ENCODE measurements at places on chromosomes 16 and 17.

- DNase-seq, result peak; percentile 97
These were observed 52.6 kb downstream of the PLCG2 start for GRCh38 chr16:81831722-81832126.

GRCh38 chr17:9817086-9817485 is 4.8 kb downstream of the GSG1L2 start:
- no peak for DNase-seq

- no peak for DNase-seq
These were observed 49.8 kb downstream of the NDEL1 start for GRCh38 chr17:8485491-8485890.

DNA sequence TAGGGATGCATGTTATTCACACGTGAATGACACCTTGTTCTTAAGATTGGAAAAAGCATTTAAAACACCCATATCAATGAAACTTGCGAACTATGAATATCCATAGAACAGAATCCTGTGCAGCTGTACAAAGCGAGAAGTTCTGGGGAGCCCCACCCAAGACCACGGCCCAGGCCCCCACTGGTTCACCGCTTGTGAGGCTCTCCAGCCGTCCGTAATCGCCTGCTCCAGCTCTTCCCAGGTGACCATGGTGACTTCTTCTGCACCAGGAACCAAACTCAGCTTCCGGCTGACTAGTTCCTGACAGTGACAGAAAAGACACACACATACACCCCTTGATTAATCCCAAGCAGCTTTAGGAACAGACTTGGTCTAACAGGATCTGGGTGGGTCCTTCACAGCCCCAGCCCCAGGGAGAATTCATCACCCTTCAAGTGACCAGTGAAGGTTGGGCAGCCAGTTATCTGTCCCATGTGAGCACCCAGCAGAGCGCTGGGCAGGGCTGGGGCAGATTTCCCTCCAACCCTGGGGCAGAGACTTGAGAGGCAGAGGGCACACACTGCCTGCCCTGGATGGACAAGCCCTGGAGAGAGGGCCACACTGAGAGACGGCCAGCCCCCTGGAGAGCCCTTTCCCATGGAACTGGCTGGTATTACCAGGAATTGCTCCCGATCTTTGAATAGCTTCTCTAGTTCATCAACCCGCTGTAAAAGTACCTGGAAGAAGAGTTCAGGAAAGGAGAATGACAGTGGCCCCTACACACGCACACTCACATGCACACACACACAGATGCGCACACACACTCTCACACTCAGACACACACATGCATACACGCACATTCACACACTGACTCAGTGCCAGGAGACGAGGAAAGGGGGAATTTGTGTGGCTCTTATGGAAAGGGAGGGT is 3.6 kb downstream of the QRICH2 start:
- DNase-seq, result no peak

- no peak for DNase-seq
These were observed 2.6 kb downstream of the NUP88 start for GRCh38 chr17:5416901-5417300.

DNA sequence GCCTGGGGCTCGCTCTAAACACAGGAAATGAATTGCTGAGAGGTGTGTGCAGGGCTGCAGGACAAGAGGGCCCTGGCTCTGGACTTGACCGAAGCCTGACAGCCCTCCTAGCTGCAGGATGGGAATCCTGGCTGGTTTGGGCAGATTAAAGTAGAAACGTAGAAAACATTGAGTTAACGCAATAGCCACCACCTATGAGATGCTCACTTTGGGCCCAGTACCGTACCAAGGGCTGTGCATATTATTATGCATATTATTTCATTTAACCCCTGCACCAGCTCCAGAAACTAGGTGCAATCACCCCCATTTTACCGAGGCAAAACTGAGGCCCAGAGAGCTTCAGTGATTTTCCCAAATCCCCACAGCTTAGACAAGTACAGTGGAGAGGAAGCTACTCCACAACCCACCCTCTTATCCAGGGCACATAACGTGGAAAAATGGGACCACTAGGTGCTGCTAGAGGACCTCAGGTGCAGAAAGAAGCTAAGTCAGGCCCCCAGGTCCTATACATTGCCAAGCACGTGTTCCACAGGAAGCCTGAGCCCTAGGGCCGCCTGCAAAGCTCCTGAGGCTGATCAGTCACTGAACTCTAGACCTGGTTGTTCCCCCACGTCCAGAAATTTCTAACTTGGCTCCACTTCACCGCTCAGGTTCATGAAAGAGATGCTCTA is 79.2 kb downstream of the MYH11 start:
- no peak for DNase-seq

- no peak for DNase-seq
These were observed 31.3 kb downstream of the PLCG2 start for GRCh38 chr16:81810361-81810760.

DNA sequence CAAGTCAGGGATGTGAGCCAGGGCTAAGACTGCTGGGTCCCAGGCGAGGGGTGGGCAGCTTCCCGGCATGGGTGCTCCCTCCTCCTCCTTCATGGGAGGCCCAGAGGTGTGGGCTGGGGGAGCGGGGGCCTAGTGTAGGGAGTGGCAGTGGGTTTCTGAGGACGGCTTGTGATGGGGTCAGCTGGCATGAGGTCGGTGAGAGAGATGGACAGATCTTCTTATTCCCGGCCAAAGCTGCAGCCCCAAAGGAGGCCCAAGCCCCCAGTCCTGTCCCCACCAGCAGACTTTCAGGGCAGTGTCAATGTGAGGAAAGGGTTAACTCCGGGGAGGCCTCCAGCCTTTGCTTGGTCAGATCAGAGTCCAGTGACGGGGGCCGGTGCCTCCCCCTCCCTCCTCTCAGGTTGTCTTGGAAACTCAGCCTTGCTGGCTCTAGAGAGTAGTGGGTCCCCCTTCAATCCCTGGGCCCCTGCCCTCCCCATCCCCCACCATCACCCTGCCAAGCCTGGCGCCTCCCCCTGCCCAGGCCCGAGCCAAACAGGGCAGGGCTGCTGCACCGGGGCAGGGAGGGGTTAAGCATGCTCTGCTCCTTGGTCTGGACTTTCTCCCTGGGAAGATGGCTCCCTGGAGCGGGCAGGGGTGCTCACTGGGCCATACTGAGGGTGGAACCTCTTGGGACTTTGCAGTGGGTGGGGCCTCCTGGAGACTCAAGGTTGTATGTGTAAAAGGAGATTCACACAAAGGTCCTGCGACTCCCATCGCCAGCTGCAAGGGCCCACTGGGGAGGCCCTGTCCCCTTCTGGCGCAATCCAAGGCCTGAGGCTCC is 12.4 kb downstream of the NAT9 start:
- DNase-seq, result no peak

GRCh38 chr16:24430954-24431760 is 108.2 kb upstream of the RBBP6 start:
- DNase-seq, result no peak

GRCh38 chr16:2686912-2687507 is 4.7 kb downstream of the KCTD5 start:
- DNase-seq, result peak; percentile 93

- DNase-seq, result no peak
These were observed 7.9 kb upstream of the SPHK1 start for GRCh38 chr17:76376318-76377133.

GRCh38 chr16:24820522-24820921 is 25.2 kb upstream of the SLC5A11 start:
- DNase-seq, result peak; percentile 47

- DNase-seq, result no peak
These were observed 6.1 kb upstream of the LIG3 start for GRCh38 chr17:34974179-34974578.

GRCh38 chr17:44770166-44770925 is 11.6 kb downstream of the ADAM11 start:
- DNase-seq, result no peak

DNA sequence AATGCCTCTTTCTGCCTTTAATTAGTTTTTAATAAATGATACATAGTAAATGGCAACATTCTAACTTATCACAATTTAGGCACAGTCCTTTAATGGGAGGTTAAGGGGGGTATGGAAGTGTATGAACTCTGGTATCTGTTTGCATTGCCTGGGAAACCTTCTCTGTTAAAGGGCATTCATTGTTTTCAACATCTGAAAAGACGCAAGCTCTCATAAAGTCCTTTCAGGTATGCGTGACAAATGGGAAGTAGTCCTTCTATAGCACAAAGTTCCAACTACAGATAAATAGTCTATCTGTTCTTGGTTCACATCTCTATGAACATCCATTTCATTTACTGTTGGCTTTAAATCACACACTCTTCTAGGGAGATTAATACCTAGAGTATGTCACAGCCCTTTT is 298.0 kb upstream of the PMFBP1 start:
- DNase-seq, result no peak

DNA sequence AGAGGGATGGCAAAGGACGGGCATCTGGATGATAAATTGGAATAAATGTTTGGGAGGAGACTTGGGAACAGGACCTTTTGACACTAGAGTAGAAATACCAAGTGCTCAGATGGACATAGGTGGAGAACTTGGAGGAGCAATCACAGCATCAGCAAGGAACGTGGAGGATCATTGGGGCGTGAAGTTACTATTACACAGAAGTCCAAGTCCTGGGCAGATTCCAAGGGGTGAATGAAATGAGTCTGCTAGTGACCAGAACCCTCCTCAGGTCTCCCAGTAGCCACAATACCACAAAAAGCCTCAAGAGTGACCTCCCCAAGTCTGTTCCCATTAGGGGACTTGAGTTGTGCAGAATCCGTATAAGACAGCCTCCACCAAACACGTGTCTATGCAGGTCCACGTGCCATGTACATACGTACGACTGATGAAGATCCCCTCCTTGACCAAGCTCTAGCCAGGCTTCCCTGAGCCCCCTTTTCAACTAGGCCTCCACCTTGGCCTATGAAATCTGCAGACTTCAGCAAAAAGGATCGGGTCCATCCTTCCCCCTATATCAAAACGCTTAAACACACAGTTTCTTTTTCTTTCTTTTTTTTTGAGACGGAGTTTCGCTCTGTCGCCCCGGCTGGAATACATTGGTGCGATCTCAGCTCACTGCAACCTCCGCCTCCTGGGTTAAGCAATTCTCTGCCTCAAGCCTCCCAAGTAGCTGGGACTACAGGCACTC is 2.2 kb downstream of the C17orf67 start:
- no peak for DNase-seq

- no peak for DNase-seq
These were observed 1.8 kb downstream of the TUBB3 start for GRCh38 chr16:89924925-89925307.

GRCh38 chr17:31394544-31394943 is 3.1 kb downstream of the RAB11FIP4 start:
- DNase-seq, result peak; percentile 67

DNA sequence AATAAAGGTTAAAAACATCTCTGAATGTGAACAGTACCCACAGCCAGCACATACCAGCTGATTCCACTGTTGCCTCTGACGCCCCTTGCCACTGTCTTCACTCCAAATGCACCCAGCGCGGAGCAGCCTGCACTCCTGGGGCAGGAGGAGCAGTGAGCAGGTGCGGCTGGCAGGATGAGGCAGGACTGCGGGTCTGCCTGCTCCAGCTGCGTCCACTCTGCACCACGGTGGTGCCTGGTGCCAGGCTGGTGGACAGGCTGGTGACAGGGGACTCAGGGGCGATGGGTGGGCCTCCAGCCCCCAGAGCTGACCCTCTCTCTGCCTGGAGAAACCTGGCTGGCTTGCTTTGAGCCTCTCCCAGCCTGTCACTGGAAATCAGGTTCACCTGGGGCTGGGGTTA is 9.4 kb downstream of the RAB40B start:
- DNase-seq, result no peak

DNA sequence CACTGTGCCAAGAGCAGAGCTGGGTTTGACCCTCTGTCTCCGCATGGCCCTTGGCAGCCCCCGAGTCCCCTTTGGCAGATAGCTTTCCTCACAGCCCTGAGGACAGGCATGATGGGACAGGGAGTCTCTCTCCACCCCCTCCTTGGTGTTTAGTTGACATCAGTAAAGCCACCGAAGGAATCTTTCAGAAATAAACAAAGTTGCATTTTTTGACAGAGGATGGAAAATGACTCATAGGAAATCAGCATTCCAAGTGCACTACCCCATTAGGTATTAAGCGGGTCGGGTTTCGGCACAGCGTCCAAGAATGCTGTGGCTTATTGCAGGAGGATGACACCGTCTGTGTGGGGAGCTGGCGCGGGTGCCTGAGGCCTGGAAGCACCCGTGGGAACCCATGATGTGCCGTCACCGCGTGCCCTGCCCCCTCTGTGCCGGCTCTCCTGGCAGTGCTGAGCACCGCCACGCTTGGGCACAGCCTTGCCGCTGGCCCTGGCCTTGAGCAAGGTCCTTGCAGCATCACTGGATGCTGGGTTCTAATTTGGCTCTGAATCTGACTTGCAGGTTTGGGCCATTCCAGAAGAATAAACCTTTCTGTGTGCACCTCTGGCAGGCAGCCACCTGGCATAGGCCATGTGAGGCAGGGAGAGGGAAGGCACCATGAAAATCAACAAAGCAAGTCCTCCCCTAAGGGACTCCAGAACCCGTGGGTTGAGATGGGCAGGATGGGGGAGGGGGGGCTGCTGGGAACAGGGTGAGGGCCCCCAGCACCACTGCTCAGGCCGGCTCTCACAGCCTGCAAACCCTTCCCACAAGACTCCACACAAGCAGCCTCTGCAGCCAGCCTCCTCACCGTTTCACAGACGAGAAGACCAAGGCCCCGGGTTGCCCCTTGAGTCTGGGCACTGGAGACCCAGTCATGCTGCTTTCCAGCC is 50.5 kb upstream of the ZNF469 start:
- no peak for DNase-seq

DNA sequence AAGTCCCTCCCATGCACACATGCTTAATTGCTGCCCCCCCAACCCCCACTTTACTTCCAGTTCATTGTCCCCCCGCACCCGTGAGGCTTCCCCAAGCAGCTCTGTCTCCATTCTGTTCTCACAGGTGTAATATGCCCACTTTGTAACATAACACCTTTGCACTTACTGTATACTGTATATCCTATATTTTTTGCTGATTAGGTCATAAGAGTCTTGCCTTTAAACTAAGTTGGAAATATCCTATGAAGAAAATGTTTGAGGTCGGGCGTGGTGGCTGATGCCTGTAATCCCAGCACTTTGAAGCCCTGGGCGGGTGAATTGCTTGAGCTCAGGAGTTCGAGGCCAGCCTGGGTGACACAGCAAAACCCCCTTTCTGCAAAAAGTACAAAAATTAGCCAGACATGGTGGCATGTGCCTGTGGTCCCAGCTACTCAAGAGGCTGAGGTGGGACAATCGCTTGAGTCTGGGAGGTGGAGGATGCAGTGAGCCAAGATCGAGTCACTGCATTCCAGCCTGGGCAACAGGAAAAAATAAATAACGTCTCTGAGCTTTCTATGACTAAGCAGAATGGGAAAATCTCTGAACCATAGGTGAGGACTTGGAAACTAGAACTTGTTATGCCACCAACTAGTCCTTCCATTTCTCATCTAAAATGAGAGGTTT is 76.1 kb downstream of the TNRC6C start:
- no peak for DNase-seq

GRCh38 chr16:58814348-58814801 is 80.3 kb upstream of the GOT2 start:
- peak; percentile 50 for DNase-seq

- no peak for DNase-seq
These were observed 989.7 kb downstream of the CDH11 start for GRCh38 chr16:64132190-64132589.

DNA sequence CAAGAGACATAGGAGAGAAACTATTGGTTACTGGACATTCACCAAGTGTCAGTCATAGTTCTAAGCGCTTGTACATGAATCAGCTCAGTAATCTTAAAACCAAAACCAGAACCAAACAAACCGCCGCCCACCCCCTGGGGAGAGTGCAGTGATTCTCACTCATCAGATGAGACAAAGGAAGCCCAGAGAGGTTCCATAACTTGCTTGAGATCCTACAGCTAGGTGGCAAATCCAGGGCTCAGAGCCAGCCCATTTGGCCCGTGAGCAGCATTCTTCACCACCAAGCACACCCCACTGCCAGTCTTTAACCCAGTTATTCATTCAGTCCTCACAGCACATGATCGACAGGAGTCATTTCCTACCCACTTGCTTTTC is 37.2 kb upstream of the RGS9 start:
- peak; percentile 67 for DNase-seq

All from inflammatory macrophage (primary cell).